ENCODE measurements at places on chromosomes 3 and 15.

DNA sequence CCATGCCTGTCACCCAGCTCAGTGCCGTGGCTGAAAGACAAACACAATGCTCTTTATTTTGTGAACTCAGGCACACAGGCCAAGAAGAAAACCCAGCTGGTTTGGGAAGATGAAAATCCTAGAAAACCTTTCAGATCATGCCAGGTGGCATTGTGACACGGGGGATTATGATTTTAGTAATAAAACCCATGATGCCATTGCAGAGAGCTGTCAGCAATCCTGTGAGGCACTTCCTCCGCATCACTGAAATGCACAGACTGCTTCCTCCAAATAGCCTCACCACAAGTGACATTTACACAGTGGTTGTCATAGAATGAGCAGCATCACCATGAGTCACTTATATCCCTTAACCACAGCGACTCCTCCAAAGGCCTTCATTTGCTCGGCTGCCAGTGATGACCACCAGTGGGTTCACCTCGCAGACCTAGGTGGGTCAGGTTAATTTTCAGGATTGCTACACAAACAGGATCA, 22.7 kb downstream of the ABHD6 start:
- no peak for DNase-seq

DNA sequence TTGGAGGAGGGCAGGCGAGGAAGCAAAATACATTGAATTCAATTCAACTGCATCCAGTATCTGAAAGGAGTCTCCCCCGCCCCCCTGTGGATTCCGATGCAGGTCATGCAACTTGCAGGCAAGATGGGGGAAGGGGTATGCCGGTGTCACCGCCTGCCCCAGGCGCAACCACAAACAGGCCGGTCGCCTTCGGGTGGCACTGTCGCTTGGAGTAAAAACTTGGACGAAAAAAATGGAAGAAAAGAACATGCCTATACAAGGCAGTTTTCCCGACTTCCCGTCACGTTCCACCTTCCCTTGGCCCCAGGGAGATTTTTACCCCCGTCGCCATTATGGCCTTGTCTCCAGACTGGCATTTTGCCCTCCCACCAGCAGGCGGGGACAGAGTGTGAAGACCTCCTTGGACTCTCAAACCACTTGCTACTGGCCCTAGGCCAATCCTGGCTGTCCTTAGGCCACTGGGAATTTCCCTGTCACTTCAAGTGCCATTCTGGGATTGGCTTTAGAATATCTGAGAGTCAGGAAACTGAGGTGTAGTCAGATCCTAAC, 1.6 kb upstream of the NTRK3 start:
- DNase-seq = no peak

- DNase-seq = no peak
Observed at GRCh38 chr3:52345521-52346109, 29.5 kb downstream of the DNAH1 start.

GRCh38 chr3:149377408-149378364, at the start of gene TM4SF1:
Gene TM4SF1, minus strand, starts transcription at chr3:149377649. Its CDS starts 102 bp downstream, at chr3:149377547.
- peak; percentile 86 for DNase-seq

DNA sequence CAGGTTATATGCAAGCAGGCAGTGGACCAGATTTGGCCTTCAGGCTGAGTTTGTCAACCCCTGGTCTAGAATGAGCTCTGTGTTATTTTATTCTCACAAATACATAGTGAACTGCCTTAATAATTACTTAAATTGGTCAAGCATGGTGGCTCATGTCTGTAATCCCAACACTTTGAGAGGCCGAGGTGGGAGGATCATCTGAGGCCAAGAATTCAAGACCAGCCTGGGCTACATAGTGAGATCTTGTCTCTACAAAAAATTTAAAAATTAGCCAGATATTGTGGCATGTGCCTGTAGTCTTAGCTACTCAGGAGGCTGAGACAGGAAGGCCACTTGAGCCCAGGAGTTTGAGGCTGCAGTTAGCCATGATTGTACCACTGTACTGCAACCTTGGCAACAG, 15.0 kb downstream of the PLS1 start:
- DNase-seq = no peak

DNA sequence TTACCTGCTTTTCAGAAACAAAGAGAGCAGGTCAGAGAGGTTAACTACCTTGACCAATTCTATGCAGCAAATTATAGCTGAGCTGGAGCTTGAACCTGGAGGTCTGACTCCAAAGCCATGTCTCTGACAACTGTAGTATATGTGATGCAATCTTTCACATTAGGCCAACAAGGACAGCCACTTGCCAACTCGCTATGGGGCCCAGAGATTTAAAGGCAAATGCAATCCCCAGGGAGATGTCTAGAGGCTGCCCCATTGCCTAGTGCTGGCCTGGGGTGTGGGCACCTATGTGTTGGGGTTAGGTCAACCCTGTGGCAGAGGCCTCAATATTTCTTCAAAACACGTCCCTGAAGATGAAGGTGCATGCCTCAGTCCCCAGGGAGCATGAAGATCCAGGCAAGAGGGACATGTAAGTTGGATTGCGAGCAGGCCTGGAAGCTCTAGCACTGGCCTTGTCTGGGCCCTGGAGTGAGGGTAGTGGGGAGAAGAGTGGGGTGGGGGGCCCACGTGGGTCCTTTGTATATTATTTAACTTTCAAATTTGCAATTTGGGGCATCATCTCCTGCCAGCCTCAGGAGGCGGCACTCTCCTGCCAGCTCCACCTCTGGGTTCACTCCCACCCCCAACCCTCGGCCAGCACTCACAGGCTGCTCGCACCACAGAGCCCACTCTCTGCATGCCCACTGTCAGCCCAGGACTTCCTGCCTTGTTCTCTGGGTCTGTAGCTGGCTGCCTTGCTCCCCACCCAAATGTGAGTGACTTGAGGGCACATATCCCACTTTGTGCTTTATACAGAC, 64.3 kb downstream of the SLC12A8 start:
- no peak for DNase-seq

GRCh38 chr15:92130244-92130643, 263.4 kb upstream of the ST8SIA2 start:
- DNase-seq = no peak

DNA sequence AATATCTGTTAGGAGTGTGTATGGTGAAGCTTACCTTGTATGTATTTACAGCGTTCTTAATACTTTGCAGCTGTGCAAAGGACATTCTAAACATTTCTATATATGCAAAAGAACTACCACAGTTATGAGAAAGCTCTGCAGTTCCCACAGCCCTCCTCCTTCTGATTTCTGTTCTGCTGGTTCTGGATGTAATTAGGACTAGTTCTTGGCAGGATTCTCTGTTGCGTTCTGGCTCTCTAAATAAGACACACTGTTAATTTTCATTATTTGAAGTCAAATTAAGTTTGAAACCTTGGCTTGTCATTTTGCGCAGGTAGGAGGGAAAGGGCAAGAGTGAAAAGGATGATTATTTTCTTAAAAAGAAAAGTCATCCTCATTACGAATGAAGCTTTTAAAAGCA, 76.4 kb downstream of the FNDC3B start:
- DNase-seq = no peak

DNA sequence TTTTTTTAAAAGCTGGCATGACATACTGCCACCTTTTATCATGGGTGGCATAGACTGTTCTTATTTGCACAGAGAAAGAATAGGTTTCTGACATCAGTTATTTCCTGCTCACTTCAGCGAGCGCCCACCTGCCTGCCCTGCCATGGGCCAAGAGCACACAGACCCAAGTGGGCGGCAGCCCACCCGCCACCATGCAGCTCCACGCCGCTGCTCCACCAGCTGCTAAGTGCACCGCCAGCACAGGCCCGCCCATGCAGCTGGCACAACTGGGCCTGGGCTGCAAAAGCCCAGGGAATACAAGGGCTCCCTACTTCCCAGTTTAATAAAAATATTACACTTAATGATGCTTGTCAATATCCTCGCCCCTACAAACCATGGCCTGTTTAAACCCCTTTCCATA, 15.4 kb downstream of the ZNF148 start:
- DNase-seq = no peak

- no peak for DNase-seq
Observed at GRCh38 chr3:86418861-86419260, 572.1 kb downstream of the VGLL3 start.

- DNase-seq = no peak
Observed at GRCh38 chr3:7543294-7543880, 682.5 kb downstream of the GRM7 start.

GRCh38 chr3:129857899-129858298, 35.6 kb downstream of the TMCC1 start:
- no peak for DNase-seq

- no peak for DNase-seq
Observed at GRCh38 chr3:114856835-114857234, 290.3 kb downstream of the ZBTB20 start.

DNA sequence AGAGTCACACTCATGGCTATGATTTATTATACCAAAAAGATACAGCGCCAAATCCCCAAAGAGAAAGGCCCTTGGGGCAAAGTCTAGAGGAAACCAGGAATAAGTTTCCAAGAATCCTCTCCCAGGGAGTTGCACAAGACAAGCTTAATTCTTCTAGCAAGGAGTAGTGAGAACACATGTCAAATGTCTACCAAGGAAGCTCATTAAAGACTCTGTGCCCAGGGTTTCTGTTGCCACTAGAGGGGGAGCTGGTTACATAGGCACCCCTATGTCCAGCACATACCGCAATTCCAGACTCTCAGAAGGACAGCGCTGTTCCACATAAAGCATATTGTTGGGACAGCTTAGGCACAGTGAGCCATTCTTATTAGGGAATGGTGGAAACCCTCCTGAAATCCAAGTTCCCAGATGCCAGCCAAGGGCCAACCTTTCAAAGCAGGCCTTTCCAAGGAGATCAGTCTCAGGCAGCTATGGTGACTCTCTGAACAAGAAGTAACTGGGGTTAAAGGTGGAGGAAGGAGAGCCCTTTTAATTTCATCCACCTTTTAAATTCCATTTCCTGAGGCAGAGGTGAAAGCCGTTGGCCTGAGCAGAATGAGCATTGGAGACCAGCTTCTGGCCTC, 194.2 kb downstream of the UACA start:
- no peak for DNase-seq

DNA sequence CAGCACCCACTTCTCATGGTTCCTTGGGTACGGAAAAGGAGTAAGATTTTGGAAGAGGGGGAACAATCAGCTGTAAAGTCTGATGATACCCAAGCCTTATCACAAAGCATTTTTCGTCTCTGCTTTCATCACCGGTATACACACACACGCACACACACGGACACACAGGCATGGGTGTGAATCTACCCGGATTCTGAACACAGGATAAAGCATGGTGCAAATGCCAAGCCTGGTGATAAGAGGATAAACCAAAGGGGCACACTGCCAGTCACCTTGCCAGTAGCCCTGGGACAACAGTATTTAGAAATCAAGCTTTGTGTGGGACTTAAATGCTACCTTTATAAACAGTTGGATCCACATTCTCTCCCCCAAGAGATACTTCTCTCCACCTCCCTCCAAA, 22.2 kb downstream of the FAM174B start:
- DNase-seq = no peak

DNA sequence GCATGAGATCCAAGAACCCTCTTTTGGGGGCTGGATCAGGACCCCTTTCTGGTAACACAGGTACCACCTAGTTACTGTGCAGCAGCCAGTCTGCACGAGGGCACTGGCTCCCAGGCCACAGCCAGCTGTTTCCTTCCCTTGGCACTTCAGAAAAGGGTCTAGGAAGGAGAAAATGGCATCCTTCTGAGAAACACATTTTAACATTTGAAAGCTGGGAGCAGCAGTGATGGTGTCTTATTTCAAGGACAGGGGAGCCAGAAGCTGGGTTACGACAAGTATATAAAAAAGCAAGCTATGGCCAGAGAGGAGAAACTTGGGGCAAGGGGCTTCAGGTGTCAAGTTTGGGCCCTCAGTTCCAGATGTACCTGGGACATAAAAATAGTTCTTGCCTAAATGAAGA, 282.8 kb downstream of the CTNNB1 start:
- DNase-seq = no peak

DNA sequence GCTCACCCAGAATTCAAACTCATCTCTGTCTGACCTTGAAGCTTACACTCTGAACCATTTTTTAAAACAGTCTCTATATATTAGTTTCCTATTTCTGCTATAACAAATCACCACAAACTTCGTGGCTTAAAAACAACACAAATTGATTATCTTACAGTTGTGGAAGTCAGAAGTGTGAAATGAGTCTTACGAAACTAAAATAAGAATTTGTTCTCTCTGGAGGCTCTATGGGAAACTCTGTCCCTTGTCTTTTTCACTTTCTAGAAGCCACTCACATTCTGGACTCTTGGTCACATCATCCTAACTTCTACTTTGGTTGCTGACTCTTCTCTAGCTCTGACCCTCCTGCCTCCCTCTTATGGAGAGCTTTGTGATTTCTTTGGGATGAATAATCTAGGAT, 429.3 kb upstream of the THBS1 start:
- no peak for DNase-seq

DNA sequence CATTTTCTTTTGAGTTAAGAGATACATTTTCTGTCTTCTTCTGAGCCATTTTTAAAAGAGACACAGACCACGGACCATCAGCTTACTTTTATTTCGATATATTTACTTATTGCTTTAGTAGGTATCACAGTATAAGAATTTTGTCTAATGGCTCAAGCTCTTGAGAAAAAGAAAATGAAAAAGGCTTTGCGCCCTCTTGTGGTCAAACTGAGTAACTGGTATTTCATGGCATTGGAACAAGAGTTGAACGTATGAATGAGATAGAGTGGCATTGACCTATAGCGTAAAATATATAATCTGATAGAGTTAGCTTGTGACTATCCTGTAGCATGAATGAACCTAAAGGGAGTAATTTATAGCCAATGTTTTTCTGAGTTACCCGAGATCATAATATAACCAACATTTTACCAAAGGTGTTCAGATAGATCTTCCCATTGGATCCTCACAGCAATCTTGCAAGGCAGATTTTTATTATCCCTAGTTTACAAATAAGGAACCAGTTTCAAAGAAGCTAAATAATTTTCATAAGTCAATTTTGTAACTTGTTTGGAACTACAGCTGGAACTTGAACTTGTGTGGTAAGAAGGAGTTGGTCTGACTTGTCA, 154.6 kb downstream of the POLR2M start:
- DNase-seq = no peak

Data from 8988T (cell line).